ENCODE measurements at places on chromosomes 3 and 15.

DNA sequence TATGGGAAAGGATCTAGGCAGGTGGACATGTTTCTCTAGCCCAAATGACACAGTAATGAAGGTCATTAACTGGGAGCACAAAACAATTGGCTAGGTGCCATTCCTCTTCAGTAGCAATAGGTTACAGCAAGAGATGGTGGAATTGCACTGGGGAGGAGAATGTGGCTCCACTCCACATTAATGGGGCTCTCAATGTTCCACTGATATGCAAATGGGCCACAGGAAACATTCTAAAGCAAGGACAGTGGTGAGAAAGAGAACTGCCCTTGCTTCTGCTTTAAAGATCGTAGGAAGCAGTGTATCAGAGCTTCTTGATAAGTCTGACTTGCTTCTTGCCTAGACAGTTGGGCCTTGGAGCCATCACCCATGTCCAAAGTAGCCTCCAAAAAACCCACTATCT lies 271.4 kb upstream of the PPP2R3A start:
- DNase-seq: no peak

DNA sequence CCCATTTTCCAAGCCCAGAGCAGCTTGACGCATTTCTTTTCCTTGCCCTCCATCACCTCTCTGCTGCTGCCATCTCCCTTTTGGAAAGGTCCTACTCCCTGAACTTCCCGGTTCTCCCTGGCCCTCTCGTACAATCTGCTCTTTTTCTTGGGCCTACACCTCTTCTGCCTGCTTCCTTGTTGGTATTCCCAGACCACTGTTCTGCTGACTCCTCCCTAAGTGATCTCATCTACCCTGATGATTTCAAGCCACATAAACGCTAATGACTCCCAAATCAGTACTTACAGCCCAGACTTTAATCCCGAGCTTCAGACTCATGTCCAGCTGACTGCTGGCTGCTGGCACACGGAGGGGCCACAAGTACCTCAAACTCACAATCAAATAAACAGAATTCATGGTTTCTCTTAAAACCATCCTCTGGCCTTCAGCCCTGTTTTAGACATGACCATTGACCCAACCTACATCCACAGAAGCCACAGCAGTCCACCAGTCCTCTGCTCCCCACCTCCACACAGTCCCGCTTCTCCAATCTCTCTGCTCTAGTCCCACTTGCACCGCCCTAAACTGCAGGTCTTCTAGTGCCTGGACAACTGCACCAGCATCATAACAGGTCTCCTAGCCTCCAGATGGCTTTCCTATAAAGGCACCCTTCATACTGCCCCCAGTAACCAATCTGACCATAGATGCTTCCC lies 57.6 kb downstream of the AAGAB start:
- no peak for DNase-seq

GRCh38 chr15:57375827-57376695 lies at the start of gene CGNL1:
Gene CGNL1, plus strand, starts transcription at chr15:57376505. Its CDS starts 61,495 bp downstream, at chr15:57438000.
- no peak for DNase-seq

DNA sequence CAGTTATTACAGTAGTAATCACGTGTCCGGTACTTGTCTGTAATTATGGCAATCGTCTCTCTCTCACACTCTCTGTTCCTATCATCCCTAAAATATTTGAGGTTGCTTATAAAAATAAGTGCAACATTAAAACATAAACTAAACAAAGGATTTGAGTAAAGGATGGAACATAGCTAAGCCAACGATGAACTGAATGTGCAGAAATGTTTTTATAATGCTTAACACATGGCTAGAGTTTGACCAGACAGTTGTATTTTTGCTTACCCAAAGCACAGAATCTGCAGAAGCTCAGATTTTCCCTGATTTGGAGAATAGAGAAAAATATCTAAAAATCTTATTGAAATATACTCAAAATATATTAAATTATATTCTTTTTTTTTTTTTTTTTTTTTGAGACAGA lies 1030.9 kb downstream of the NAALADL2 start:
- no peak for DNase-seq

DNA sequence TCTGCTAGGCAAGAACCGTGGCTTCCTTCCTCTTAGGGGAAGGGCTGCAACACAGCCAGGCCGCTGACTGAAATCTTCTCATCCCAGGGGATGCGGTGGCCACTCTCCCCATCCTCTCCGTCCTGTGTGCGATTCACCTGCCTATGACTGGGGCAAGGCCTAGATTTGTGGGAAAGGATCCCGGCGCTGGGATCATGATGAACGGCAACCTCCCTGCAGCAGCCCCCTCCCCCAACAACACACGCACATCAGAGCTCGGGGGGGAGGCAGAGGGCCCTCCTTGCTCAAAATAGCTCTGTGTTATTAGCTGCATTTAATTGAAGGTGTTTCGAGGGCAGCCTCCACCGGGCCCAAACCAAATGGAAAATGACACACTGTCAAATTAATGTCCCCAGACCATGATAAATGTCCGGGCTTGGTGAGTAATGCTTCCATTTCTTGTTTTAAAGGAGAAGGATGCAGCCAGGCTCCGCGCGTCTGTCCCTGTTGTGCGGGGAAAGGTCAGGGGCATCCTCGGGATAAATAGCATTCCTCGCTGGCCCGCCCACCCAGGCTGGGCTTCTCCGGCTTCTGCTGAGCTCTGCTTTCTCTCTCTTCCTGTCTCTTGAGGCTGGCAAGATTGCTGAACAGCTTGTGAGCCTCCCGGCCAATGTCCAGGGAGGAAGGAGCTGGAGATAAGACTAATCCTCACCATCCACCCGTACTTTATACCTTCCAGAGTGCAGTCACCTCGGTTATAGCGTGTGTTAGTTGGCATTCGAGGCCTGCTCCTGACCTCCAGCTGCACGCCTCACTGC lies 56.4 kb upstream of the TLE3 start:
- no peak for DNase-seq

Data from NCI-H2107 (cell line).